Stimulated activated CD8-positive, alpha-beta memory T cell treated with anti-CD3 and anti-CD28 coated beads, Interleukin-4, amount 100 ng/mL, for 4 hours (primary cell): ENCODE measurements at places on chromosomes 1 and 21.

- DNase-seq, result no peak
Measured at GRCh38 chr1:60697204-60697994, 385.0 kb upstream of the NFIA start.

DNA sequence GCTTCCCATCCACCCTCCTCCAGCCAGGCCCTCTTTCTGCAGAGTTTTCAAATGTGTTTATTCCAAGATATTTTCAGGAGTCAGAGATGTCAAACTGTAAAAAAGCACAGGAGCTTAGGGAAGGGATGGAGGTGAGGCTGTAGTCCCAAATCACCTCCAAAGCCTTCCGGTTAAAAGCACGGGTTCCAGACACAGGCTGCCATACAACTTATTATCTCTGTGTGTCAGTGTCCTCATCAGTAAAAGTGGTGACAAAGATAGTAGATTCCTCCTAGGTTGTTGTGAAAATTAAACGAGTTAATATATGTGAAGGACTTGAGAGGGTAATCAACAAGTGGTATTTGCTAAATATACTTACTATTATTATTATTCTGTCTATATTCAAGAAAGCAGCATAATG is 15.1 kb downstream of the S100A7A start:
- no peak for DNase-seq

DNA sequence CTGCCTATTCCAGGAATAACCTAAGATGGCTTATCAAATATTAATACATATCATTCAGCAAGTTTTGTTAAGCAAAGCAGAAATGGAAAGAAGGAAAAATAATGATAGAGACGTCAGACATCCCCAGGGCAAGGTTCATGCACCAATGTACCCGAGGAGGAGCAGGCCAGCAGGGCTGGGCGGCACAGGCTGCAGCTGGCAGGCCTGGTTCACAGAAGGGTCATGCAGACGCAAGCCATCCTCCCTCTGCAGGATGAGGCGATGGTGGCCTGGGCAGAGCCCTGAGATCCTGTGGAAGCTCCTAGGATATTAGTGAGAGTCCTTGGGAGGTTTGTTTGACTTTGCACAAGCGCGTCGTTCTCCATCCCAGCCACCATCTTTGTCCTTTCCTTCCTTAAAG is 30.0 kb downstream of the BATF3 start:
- DNase-seq, result no peak

GRCh38 chr1:153610811-153611301 is 2.1 kb downstream of the S100A16 start:
- no peak for DNase-seq

DNA sequence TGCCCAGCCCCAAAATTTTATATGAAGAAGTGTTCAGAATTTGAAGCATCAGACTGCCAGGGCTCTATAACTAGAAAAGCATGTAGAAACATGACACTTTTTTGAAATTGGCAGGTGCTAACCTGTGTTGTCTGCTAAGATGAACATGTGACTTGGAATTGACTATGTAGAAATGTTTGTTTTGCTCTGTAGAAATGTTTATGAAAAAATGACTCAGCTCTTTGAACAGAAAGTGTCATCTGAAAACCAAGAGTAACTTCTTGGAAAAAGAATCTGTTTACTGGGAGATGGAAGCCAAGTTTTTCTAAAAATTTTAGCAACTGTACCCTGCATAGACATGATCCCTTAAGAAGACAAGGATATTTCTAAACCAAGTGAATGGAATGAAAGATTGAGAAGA is 59.2 kb downstream of the LHX9 start:
- no peak for DNase-seq

DNA sequence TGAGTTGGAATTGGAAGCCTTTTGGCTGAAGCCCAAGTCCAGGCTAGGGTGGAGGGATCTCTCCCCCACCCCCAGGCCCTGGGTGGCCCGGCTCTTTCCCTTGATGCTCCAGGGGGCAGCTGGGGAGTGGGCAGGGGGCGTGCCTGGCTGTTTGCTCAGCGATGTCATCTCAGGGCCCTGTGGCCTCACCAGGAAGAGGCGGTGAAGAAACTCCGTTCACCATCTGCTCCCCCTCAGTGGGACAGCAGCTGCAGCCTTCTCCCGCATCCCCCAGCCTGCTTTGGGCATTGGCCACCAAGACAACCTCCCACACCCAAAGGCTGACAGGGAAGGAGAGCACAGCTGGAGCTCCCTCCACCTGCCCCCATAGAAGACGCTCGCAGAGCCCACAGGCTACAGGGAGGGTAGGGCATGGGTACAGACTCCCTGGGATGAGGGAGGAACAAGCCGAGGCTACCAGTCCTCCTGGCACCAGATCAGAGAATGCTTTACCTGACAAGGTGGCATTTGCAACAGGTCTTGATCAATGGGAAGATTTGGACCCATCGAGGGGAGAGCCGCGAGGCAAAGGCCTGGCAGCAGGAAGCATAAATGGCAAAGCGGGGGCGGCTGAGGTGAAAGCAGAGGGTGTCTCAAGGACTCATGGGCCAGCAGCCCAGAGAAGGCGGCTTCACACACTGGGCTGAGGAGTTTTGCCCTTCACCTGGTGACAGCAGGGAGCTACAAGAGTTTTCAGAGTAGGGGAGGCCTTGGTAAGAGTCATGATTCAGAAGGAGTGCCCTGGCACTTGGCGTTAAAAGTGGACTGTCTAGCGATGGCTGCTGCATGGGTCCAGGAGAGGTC is 6.5 kb upstream of the GUCA2A start:
- no peak for DNase-seq
